ENCODE measurements at places on chromosomes 5 and 9.

DNA sequence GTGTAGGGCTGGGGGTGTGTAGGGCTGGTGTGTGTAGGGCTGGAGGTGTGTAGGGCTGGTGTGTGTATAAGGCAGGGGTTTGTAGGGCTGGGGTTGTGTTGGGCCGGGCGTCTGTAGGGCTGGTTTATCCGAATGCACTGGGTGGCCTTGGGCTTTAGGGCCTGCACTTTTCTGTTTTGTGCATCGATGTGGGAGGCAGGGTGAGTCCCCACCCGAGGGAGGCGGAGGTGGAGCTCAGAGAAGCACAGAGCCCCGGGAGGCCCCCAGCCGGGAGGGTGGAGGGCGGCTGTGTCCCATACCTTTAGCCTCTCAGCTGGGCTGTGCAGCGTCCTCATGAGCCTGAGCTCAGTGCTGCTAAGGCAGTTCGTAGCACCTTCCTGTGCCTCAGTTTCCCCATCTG, 13.5 kb downstream of the COL5A1 start:
- no peak for DNase-seq

DNA sequence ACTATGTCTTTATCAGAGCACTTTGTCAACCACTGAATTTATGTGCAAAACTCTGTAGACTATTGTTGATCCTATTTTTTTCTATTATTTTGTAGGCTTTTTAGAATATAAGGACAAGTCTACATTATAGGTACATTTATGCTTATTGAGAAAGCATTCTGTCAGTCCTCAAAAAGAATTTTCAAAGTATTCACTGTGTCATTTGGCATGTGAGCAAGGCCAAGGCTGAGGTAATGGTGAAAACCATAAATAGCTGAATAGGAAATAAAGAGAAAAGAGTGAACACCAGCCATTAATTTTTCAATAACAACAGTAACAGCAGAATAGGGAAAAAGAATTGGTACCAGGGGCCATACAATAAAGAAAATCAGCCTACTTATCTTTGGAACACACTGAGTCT, 21.0 kb downstream of the SKIC3 start:
- DNase-seq = peak; percentile 35

DNA sequence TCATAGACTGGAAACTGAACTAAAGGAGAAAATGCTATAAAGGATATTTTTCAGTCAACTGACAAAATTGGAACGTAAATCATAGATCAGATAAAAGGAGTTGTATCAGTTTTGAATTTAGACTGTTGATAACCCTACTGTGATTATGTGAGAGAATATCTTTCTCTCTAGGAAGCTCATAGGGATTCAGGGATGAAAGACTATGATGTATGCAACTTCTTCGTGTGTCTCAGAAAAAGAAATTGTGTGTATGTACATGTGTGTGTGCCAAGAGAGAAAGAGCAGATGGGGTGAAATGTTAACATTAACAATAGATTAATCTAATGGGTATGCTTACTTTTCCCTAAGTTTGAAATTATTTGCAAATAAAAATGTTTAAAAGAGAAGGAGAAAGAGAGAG, 30.7 kb upstream of the C5orf58 start:
- DNase-seq = no peak

- no peak for DNase-seq
These were observed 34.8 kb downstream of the HMGXB3 start for GRCh38 chr5:150035139-150035895.

GRCh38 chr9:132744881-132745755, 74.9 kb downstream of the GTF3C4 start:
- no peak for DNase-seq

DNA sequence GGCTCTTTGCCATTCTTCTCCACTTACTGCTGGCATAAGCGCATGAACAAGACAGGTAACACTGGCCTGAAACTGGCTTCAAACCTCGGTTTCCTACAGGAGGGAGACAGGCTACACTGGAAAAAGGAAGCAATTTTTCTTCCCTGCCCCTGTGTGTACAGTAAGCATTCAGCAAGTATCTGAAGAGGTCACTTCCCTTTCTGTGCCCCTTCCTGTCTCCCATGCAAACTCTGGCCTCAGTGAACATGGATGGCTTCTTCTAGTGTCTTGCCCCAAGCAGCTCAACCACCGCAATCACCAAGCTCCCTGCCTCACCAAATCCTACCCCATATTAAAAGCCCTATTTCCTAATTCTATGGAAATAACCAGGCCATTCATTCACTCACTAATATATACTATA, 42.4 kb downstream of the SERINC5 start:
- DNase-seq = no peak

DNA sequence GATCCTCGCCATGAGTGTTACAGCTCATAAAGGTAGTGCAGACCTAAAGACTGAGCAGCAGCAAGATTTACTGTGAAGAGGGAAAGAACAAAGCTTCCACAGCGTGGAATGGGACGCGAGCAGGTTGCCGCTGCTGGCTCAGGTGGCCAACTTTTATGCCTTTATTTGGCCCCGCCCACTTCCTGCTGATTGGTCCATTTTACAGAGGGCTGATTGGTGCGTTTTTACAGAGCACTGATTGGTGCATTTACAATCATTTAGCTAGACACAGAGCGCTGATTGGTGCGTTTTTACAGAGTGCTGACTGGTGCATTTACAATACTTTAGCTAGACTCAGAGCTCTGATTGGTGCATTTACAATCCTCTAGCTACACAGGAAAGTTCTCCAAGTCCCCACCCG, 13.9 kb downstream of the PLK2 start:
- peak; percentile 23 for DNase-seq
